H1 (cell line): ENCODE measurements at places on chromosomes 11 and 22.

DNA sequence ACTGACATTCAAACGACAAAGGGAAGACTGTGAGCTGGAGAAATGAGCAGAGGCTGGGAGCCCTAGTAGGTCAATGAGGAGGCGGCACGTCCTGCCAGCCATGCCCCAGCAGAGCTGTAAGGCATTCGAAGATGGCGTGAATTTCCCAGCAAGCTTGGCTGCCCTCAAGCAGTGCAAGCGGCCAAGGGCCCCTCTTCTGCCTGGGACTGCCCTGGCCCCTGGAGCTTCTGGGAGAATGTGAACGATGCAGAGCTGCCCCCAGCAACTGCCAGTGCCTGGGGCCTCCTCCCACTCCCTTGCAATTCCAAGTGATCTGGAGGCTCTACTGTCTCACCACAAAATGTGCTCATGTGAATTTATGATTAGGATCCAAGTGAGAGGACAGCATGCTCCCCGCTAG lies 4.3 kb downstream of the PPM1F start:
- no peak for DNase-seq

DNA sequence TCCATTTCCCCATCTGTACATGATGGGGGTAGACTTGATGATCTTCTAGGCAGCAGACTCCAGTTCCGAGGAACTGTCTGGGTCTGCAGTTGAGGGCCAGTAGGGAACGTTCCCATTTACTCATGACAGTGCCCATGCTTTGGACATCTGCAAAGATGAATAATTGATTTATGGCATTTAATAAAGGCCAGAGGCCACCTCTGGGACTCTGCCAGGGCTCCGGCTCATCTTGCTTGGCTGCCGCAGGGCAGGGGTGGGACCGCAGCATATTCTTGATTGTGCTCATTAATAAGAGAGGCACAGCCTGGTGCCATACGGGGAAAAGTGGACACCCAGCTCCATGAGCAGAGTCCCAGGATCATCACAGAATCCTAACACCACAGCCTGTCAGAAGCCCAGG lies 28.1 kb upstream of the KLHL35 start:
- DNase-seq = no peak

GRCh38 chr11:390175-390574 lies 3.8 kb upstream of the PKP3 start:
- no peak for DNase-seq

DNA sequence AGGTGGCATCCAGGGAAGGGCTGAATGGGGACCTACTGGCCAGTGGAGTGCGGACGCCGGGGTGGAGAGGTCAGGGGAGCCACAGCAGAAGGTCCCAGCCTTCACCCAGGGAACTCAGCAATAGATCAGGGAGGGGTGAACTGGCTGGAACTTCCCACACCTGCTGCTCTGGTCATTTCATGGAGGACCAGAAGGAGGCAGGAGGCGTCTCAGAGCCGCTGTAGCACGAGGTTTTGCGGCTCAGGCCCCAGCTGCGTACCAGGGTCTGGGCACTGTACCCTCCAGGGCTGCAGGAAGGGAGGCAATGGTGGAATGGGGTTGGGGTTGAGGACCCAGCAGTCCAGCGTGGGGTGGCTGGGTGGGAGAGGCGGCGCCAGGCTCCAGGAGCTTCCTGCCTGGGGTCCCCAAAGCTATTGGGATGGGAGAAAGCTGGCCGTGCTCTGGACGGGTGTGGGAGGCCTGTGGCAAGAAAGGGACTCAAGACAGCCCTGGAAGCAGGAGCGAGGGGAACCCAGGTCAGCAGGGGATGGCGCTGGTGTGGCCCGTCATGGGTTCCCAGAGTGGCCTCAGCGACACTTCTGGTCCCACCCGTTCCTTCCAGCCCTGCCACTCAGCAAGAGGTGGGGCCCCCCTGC lies 20.2 kb upstream of the BRSK2 start:
- DNase-seq = no peak

DNA sequence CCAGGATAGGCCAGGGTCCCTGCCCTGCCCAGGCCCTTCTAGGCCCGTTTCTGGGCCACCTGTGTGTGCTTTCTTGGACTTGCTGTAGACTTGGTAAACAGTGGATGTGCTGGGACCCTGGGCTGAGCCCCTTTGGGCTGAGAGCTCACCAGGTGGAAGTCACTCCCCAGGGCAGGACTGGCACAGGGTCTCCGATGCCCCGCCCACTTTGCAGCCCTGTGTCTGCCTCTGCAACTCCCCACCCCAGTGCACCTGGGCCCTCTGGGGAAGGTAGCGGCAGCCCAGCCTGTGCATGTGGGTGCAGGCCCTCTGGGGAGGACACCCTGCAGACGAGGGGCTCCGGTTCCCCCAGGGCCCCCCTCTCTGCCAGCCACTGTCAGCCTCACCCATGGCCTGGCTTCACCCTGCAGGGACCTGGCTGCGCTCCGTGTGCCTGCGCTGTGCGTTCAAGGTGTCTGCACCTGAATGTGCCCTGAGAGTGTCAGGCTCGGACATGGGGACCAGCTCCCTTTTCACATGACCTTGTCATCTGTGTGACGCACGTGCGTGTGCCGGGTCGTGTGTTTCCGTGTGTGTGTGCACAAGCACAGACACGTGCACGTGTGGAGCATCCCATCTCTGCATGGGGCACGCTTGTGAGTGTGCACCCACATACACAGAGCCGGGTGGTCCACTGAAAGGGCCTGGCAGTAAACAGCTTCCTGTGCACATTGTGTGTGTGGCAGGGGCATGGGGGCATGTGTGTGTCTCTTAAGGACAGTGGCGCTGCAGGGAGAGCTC lies 118.5 kb downstream of the KCNQ1OT1 start:
- DNase-seq = no peak

GRCh38 chr11:19868871-19869270 lies 156.2 kb downstream of the NAV2 start:
- no peak for DNase-seq

GRCh38 chr11:128809128-128809527 lies 58.0 kb downstream of the KCNJ1 start:
- no peak for DNase-seq

GRCh38 chr11:107182978-107183377 lies 164.7 kb upstream of the GUCY1A2 start:
- no peak for DNase-seq

DNA sequence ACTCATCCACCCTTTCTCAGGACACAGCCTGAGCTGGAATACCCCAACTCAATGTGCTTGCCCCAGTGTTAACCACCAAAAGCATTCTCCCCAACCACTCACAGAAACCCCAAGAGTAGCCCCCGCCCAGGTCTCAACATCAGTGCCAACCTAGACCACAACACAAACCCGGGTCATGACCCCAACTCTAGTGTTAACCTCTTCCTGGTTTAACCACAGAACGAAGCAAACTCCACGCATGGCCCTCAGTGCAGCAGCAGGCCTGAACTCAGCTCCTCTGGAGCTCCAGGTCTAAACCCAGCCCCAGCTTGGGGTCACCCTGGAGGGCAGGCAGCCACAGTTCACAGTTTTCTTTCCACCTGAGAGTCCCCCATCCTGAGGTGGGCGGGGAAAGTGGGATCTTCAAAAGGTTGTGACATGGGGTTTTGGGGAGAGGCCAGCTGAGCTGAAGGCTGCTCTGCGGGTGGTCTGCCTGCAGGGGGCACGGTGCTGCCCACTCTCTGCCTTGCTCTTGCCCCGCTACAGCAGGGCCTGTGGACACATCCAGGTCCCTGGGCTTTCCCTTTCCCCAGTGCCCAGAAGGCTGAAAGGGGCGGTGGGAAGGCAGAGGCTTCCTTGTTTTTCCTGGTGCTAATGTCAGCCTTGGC lies 37.9 kb downstream of the NECTIN1 start:
- DNase-seq = no peak

- no peak for DNase-seq
These were observed 363.0 kb downstream of the LUZP2 start for GRCh38 chr11:24859801-24860300.

GRCh38 chr22:27825174-27825573 lies 23.6 kb upstream of the MN1 start:
- DNase-seq = peak; percentile 77

GRCh38 chr11:45663486-45664375 lies 1.7 kb downstream of the CHST1 start:
- DNase-seq = no peak

DNA sequence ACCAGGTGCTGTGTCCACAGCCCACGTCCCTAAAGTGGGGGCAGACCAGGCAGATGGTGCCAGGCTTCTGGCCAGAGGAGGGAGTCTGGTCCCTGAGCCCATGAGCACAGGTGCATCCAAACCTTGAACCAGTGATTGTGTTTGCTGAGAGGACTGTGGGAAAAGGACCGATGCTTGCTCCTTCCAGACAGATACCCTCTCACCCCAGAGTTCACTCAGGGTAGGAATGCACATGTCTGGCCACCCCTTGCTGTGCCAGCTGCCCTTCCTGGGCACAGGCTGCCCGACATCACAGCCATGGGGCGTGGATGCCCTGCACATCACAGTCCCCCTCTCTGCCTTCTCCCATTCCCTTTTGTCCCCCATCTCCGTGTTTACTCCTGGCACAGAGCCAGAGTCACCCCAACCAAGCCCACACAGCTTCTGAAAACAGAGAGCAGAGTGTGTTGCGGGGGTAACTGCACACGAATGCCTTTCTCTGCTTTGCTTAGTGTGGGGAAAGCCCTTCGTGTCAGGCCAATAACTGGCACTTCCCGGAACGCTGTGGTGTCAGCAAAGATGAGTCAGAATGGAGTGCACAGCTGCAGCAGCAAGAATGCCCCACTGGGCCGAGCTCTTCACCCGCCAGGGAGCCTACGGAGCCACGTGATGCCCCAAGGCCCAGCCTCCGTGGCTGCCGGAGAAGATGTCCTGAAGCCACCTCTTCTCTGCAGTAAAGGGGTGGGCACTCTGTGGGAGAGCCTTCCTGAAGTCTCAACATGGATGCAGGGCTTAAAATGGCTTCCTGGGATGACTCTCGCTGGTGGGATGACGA lies 7.6 kb downstream of the CARS1 start:
- no peak for DNase-seq

- no peak for DNase-seq
These were observed 5.9 kb downstream of the ST3GAL4 start for GRCh38 chr11:126361400-126361799.

DNA sequence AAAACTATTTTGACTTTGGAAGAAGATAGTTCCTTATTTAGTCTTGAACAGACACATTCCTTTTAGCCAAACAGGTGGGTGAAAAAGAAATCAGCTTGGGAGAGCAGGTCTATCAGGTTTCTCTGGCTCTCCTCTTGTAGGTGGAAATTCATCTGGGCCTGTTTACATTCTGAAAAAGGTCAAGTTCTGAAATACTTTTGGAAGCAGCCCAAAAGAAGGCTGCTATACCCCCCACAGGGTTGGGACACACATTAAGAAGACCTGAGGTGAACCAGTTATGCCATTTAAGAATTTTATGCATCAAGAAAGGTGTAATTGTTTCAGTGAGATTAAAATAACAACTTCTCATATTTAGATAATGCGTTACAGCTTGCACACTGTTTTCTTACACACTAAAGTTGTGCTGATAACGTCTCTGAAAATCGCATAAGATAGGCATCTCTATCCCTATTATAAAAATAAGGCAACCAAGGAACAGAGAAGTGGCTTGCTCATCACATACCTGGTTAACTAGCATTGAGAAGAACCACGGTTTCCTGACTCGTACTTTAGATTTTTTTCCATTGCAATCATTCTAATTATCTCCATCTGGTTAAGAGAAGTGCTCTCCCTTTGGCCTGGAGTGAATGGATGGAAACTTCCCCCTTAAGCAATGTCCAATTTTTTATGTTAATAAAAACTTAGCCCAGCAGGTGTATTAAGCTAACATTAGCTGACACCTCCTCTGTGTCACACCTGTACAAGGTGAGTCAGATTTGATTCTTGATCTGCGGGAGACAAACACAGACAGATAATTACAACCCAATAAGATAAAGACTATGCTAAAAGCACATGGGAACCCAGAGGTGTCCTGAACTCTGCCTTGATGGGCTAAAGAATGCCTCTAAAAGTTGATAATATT lies 60.5 kb upstream of the UCP3 start:
- DNase-seq = no peak

DNA sequence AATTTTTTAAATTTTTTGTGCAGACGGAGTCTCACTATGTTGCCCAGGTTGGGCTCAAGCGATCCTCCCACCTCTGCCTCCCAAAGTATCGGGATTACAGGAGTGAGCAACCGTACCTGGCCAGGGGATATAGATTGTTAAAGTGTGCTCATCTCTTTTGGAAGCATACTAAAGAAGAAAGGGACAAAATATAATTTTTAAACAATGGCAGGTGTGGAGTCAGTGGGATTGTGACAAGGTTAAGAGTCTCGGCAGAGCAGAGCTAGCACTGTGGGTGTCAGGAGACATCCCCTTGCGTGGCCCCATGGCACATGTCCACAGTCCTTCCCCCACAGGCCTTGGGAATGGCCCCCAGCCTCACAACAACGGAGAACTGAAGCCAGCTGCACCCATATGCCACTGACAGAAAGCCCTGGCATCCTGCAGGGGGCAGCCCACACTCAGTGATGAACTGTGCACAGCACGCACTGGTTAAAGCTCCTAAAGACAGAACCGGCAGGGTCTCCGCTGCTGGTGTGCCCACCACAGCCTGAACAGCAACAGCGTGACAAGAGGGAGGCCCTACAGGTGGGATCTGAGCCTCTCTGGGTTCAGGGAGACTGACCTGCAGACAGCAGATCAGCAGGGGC lies 29.9 kb downstream of the SERPIND1 start:
- DNase-seq = peak; percentile 29

DNA sequence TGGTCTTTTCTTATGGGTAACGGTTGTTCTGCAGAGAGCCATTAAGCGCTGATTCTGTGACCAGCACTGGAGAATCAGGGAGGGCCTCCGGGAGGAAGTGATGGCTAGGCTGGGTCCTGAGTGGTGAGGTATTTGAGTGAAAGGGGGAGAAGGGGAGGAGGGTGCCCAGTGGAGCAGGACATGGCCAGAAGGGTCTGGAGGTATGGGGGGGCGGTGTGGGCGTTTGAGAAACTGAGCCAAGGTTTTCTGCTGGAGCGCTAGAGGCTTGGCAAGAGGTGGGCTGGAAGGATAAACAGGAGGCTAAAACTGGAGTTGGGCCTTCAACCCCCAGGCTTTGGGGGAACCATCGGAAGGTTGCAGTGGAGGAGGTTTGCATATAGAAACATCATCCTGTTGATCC lies 72.5 kb downstream of the FBLN1 start:
- DNase-seq = no peak

- peak; percentile 80 for DNase-seq
These were observed 16.7 kb upstream of the SYT12 start for GRCh38 chr11:67006029-67006884.

- DNase-seq = no peak
These were observed 48.2 kb upstream of the SMCO4 start for GRCh38 chr11:93591247-93591898.

DNA sequence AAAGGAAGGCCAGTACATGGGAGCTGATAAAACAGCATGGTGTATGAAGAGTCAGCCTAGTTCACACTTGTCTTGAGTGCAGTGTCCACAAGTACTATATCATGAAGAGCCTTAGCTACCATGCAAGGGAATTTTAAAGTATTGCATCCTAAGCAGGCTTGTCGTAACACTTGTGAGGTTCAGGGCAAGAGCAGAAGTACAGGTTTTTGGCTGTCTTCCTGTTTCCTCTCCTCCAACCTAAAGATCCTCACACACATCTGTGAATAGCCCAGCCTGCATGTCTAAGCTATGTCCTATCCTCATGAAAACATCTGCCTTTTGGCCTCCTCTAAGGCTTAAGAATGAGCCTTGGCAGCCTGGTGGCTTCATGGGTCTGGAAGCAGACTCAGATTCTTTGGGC lies 34.6 kb upstream of the TMEM123 start:
- DNase-seq = no peak

- DNase-seq = no peak
These were observed 6.0 kb upstream of the CARD10 start for GRCh38 chr22:37525073-37525745.
